Activated naive CD4-positive, alpha-beta T cell (primary cell): ENCODE measurements at places on chromosomes 2 and 18.

DNA sequence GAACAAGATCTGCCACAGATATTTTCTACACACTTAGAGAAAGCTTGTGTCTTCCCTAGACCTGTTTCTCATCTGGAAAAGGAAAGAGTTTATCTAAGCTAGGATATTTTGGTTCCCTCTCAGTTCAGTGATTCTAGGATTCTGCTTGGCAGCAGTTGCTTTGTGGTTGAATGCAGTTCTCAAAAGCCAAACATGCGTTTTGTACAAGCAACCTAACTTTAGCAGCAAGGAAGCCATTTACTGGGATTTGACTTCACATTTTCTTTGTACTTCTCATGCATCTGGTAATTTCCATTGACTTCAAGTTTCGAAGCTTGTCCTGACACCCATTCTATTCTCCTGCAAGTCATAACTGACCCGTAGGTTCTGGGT is 33.3 kb downstream of the VSNL1 start:
- DNase-seq: no peak

DNA sequence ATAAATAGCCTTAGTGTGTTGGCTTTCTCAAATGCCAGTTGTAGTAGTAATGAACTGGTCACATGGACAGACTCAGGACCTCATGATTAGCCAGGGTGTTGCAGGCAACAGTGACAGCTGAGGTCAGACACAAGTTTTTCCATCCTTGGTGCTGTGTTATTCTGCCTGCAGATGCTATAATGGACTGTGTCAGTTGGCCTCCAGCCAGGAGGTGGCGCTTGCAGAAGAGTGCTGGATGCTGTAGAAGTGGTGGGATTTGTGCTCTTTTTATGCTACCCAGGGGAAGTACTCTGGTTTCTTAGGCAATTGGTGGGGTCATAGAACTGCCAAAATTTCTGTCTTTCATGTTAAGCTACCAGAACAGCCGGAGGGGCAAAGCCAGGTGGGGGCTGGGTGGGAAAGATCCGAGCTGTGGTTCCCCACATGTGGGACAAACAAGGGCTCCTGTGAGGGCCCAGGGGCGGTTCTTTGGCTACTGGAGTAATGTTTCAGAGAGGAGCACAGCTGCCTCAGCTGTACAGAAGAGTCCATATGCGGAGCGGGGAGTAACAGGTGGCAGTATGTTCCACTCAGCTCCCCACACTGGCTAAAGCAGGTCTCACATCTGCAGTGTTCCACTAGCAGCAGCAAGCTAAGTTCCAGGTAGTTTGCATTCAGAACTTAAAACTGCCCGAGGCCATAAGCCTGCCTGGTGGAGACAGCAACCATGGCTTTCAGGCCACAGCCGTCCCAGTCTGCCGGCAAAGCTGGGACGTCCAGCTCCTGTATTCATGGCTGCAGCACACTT is 104.4 kb downstream of the GULP1 start:
- no peak for DNase-seq

DNA sequence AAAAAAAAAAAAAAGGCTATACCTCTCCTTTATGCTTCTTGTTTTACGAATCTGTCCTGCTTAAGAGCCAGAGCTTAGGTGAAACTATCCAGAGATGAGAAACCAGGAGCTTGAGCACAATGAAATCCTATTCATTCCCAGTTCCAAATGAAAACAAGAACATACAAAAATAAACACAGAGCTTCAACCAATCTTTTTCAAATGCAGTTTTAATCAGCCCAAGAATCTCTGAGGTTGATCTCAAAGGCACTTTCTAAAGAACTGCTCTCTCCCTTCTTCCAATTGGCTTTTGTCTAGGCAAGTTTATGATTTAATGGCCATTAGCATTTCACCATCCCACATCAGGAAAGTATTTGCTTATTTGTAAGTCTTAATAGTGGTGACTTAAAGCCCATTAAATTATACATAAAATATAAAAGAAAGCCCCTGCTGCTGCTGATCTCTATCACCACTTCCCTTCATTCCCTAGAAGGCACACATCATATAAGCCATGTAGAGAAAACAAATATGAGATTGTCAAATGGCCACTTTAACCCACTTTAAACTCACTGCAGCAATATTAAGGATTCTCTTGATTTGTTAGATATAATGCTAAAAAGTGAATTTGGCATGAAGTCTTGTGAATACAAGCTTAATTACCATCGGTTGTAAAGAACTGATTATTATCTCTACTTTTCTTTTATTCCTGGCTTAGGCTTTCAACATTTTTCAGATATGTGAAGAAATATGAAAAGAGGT is 29.3 kb upstream of the SCN9A start:
- no peak for DNase-seq

- DNase-seq: no peak
Measured at GRCh38 chr18:29157057-29157780, 980.3 kb upstream of the CDH2 start.

DNA sequence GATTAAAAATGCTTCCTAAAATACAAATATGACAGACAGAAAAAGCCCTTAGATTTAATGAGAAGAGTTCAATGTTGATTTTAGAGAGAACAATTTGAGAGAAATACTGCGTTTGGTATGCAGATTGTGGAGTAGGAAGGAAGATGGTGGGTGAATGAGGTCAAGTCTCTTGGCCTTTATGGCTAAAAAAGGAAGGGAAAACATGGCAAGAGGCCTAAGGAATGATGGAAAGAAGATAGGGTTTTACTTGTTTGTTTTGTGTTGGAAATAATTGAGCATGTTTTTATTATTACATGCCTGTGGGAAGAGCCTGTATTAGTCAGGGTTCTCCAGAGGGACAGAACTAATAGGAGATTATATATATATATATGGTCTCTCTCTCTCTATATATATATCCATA is 318.1 kb downstream of the TRIB2 start:
- no peak for DNase-seq

DNA sequence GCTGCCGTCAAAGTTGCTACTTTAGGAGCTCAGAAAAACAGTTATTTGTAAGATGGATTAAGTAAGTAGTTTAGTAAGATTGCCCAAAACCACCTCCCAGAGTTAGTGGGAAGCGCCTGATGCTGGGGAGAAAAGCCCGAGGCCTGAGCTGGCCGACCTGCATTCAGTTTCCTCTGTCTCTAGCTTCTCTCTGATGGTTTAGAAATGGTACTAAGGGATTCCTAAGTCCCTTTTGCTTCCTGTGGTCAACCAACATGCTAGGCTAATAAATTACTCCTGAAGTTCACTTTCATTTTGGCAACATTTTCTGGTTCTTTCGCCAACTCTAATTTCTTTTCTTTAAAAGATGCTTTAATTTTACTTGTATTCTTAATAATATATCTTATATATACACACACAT is 60.1 kb downstream of the ASAP2 start:
- no peak for DNase-seq

- no peak for DNase-seq
Measured at GRCh38 chr2:44942304-44943030, 965 bp downstream of the SIX3 start.

GRCh38 chr2:121949271-121949670 is 193.8 kb downstream of the TSN start:
- DNase-seq: no peak

DNA sequence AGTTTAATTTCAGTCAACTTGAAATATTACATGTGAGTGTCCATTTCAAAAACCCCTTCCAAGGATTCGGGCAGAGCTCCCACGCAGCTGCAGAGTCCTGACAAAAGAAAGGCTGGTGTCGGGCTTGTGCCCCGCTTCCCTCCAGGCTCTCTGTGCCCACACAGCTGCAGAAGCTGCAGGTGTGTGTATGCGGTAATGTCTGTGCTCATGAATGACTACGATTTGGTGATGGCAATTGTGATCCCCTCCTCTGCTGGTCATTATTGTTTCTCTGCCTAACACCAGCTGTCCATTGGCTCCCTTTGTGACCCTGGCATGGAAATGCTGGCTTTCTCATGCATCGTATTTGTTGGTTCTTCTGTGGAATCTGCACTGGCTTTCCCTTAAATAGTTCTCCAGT is 224.8 kb downstream of the NUP35 start:
- no peak for DNase-seq
